GM06990 (cell line): ENCODE measurements at places on chromosomes 12 and 14.

DNA sequence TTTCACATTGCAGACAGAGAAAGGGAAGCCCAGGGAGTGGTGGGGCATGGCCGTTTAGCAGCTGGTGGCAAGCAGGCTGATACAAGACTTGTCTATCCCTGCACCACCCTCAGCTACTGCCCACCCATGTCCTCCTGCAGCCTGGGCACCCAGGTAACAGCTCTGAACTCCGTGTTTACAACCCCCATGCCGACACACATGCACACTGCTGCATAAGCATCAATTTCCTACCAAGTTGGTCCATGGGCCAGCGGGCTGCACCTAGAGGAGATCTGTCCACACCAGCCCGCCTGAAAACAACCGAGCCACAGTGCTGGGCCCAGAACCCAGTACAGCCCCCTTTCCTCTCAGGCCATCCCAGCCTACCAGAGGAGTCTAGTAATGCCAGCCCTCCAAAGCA is 75.9 kb upstream of the C14orf180 start:
- no peak for DNase-seq

DNA sequence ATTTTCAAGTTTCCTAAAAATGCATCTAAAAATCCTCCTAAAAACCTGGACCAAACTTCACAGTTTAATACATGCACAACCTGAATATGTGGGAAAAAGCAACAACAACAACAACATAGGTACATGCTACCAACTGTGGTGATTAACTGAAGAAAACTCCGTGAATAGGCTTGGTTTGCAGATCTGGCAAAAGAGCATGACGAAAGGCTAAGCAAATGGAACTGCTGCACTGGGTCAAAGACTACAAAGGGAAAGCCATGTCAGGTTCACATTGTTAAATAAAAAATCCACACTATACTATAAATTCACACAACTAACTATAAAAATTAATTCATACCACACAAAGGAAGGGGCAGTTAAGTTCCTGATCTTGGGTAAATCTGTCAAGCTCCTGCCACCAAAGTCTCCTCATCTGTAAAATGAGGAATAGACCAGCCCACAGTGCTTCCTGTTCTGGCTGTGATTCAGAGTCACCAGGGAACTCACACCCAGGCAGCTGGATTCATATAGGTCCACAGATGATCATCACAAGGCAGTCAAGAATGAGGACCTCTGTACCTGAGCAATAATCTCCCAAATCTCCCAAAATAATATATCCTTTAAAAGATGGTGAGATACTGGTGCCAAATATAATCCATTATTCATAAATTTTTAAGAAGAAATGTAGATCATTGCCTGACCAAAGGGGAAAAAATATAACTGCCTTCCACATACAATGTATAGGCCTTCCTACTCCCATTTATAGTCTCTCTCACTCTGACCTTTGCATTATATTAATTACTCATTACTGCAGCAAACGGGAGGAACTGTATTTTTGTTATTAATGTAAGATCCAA is 7.0 kb downstream of the CORO1C start:
- no peak for DNase-seq

- peak; percentile 21 for DNase-seq
Measured at GRCh38 chr12:78229591-78230101, 399.0 kb downstream of the NAV3 start.

DNA sequence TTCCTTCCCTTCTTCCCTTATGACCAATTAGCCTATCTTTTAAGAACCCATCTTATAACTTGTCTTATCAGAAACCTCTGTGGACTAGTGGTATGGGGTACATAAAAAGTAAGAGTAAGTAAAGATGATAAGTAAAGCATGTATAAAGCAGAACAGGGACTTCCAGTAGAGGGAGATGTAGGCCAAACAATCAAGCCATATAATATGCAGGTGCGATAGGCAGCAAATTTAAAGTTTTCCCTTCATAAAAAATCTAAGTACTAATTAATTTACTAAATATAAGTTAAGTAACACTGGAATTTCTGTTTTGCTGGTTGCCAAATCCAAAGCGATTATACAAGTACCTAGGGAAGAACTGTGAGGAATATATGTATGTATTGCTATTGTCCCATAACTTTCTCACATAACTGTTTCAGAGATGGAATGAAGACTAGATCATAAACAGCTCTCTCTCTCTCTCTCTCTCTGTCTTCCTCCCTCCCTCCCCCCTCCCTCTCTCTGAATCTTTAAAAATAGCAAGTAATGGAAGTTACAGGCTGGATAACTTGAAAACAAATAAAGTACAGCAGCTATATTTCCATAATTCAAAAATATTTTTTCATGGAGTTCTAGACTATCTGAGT is 25.7 kb downstream of the METTL25 start:
- no peak for DNase-seq

GRCh38 chr12:52125476-52125900 is 46.0 kb downstream of the SMIM41 start:
- DNase-seq: no peak

GRCh38 chr12:66537876-66538275 is 141.0 kb downstream of the GRIP1 start:
- no peak for DNase-seq

GRCh38 chr12:64672925-64673409 is 62.7 kb downstream of the RASSF3 start:
- DNase-seq: no peak

DNA sequence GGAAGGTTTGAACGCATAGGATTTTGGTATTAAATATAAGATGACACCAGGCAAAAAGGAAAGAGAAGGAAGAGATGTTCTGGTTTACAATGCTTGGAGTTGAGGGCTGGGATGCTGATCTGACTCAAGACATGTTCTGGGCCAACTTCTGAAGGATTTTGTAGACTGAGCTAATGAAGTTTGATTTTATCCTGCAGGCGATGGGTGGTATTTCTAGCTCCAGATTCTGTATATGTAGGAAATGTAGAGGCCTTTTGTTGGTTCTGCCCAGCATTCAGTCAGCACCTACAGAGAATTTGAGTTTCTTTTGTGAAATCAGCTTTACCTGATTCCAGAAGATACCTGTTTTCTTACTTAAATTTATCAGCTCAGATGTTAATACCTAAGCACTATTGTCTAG is 48.2 kb downstream of the VEZT start:
- DNase-seq: no peak

DNA sequence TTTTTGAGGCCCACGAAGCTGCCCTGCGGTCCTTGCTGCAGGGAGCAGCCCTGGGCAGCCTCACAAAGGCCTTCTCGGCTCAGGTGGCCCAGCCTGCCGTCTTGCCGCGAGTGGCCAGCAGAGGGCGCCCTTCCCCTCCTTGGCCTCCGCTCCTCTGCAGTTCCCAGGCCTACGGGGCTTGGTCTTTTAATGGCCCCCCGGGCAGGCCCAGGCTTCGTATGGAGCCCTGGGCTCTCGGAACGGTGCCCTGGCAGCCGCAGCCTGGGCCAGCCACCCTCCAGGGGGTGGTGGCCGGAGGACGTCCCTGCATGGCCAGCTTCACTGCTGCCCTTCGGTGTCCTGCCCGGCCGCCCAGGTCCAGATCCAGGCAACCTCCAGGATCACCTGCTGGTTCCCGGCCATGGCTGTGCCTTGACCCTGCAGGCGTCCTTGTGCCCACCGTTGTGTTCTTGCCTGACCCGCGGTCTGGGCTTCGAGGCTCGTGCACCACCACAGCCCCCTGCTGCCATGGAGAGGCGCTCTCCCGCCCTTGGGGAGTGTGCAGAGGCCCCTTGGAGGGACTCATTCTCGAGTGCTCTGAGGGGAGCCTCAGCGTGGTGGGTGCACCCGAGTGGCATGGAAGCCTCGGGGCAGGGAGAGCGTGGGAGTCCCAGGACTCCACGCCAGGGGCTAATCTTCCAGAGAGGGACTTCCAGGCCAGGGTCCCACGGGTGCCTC is 9.4 kb downstream of the ASPG start:
- DNase-seq: peak; percentile 66

DNA sequence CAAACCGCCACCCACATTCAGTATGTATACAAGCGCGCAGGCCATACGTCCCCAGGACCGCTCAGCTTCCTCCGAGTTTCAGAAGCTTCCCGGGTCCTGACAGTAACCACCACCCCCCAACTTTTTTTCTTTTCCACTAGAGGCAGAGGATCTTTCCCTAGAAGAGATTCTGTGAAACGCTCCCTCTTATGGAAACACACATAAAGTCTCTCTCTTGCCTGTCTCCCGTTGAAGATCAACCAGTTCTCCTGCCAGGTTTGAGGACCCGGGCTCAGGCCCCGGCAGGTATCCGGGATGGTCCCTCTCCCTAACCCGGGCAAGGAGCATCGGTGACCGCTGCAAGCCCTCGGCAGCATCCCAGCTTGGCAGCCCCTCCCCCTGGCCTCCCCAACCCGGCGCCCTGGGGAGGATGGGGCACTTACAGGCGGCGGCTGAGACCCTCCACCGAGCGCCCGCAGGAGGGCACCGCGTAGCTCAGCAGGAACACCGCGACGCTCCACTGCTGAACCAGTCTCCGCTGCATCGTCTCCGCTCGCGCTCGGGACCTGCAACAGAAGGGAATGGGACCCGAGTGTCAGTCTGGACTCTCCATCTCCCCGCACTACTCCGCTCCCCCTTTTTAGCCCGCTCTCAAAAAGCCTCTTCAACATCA is 3.4 kb downstream of the PTHLH start:
- no peak for DNase-seq

GRCh38 chr14:102086972-102087761 is at the start of gene HSP90AA1:
Gene HSP90AA1, minus strand, starts transcription at chr14:102087044. Its CDS starts 666 bp downstream, at chr14:102086378.
- peak; percentile 98 for DNase-seq

DNA sequence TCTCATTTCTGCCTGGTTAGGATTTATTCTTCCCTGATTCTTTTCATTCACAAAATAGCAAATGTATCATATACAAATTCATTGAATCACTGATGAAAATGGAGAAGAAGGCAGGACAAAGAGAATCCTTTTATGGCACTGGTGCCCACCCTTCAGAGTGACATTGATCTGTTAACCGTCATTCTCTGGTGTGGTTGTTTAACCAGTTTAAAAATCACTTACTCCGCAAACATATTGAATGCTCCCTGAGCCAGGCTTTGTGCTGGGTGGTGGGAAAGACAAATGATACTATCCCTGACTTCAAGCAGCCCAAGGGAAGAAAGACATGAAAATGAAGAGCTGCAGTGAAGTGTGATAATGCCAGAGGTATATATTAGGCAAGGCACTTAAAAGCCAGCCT is 187.5 kb upstream of the SLC38A2 start:
- DNase-seq: no peak

GRCh38 chr12:68007466-68007865 is 18.2 kb downstream of the IFNG-AS1 start:
- DNase-seq: no peak

DNA sequence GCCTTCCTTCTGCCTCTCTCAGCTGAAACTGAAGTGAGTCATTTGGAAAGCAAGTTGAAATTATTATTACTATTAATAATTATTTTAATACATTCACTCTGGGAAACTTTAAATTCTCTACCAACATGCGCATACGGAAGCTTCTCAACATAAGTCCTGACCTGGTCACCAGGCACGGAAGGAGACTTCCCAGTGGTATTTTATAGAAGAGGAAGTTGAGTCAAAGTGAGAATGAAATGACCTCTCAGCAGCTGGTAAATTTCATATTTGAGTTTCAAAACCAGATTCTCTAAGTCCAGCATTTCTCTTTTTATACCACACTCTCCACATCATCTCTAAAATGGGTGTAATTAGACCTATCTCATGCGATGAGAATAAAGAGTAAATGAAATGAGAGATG is 747.4 kb downstream of the VRK1 start:
- DNase-seq: peak; percentile 56

DNA sequence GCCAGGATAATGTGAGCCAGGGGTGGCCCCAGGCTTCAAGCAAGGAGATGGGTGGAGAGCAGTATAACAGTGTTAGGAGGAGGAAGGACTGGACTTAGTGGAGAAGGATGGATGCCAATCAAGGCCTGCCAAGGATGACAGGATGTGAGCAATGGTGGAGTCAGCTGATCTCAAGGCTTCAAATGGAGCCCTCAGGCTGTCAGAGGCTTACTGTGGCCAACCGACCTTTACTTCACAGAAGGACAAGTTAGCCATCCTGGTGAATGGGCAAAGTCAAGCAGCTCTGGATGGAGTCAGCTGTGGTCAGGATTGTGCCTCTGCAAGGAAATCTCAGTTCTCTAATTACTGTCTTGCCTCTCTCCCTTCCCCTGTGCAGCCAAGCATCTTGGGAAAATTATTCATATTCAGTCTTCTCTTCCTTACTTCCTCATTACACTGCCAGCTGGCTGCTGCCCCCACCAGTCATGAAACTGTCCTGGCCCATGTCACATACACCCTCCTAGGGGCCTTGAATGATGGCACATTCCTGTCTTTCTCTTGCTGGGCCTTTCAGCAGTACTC is 7.6 kb upstream of the STAT6 start:
- no peak for DNase-seq

GRCh38 chr14:100048786-100049185 is 16.4 kb upstream of the EVL start:
- DNase-seq: no peak

- DNase-seq: no peak
Measured at GRCh38 chr14:23365732-23366425, 907 bp upstream of the EFS start.

DNA sequence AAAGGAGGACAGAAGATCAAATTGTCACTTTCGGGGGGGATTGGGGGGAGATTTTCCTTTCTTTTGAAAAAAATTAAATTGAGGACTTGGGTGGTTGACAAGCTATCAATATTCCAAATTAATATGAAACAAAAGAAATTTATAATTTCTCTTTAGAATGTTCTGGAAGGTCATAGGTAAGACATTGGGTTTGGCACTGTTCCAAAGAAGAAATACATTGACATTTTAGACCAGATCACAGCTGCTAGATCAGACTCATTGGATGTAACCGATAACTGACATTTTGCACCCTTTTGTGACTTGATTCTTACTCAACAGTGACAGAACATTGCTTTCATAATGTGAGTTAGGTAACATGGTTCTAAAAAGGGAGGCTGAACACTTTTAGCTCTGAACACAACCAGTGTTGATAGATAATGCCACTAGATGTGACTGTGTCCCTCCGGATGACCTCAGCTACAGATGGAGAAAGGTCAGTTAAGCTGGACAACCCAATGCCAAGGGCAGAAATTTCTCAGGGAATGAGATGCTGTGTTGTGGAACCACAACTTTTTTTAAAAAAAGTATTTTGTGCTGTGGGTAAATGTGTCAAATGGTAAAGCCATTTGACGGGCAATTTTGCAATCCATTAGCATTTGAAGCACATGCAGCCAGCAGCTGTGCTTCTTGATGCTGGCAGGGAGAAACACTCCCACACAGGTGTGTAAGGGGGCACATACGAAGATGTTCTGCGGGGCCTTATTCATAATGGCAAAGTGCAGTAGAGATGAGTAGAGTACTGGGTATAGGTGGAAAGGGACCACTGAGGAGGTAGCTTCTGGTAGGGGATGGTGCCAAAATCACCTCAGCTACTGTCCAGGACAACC is 62.9 kb downstream of the RFX4 start:
- no peak for DNase-seq

- DNase-seq: no peak
Measured at GRCh38 chr14:51203881-51204280, 36.2 kb upstream of the TMX1 start.
